D341Med (cell line): ENCODE measurements at places on chromosomes 12 and 14.

DNA sequence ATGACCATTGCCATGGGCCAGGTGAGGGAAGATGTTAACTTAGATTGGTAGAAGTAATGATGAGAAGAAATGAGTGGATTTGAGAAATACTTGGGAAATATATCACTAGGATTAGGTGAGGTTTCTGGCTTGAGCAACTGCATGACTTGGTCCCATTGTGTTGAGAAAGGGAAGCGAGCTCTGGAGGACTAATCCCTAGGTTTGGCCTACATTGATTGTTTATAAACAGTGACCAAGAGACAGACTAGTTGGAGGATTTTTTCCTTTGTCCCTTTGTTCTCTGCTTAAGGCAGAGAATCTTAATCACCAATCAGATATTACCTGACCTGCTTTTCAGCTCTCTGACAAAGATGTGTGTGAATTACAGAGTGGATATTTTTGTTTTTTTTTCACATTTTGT, 100.5 kb downstream of the AEBP2 start:
- DNase-seq = no peak

DNA sequence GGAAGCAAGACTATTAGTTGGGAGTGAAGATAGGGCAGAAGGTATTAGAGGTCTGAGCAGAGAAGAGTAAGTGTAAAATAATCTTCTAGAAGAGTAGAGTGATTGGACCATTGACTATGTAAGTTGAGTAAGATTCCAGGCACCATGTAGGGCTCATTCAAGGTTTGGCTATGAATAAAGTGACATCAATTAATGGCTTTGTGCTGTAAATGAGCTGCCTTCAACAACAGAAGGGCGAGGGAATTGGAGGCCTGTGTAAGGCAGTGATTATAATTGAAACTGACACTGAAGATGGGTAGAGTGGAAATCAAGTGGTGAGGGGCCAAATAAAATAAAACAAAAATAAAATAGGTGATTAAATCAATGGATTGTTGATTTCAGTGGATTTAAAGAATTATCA, 26.4 kb downstream of the PTPRQ start:
- no peak for DNase-seq

DNA sequence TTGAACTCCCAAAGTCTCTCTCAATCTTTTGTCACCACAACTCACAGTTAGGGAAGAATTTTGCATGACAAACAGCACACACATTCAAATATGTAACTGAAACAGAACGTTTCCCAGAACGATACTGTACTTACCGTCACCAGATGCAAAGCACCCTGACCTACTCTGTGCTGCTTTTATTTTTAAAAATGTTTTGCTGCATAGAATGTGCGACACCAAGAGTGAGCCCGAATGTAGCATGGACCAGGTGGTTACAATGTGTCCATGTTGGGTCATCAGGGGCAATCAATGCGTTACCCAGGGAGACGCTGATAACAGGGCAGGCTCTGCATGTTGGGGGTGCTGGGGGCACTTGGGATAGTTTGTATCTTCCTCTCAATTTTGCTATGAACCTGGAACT, 14.6 kb upstream of the EIF5 start:
- DNase-seq = no peak

DNA sequence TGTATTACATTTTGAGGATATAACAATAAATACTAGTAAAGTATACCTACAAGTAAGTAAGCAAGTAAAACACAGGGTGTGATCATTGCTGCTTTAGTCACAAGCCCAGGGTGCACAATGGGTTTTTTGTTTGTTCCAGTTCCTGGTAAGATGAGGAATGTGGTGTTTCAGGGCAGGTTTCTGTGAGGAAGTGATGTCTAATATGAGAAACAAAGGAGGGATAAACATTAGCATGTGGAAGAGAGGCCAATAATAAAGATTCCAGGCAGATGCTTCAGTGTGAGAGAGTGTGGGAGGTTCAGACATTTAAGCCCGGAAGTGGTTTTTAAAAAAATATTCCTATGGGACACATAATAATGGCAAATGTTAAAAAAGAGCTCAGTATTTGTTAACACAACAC, 808.1 kb upstream of the USP15 start:
- DNase-seq = no peak

- no peak for DNase-seq
Measured at GRCh38 chr14:54194501-54194900, 202.3 kb upstream of the CDKN3 start.

GRCh38 chr14:74064883-74065282, 19.4 kb downstream of the ALDH6A1 start:
- DNase-seq = no peak

- DNase-seq = no peak
Measured at GRCh38 chr14:68547305-68548193, 245.3 kb downstream of the ZFP36L1 start.

GRCh38 chr12:29644536-29645162, 139.1 kb downstream of the TMTC1 start:
- DNase-seq = no peak

GRCh38 chr12:110179291-110179690, 55.1 kb downstream of the IFT81 start:
- no peak for DNase-seq

DNA sequence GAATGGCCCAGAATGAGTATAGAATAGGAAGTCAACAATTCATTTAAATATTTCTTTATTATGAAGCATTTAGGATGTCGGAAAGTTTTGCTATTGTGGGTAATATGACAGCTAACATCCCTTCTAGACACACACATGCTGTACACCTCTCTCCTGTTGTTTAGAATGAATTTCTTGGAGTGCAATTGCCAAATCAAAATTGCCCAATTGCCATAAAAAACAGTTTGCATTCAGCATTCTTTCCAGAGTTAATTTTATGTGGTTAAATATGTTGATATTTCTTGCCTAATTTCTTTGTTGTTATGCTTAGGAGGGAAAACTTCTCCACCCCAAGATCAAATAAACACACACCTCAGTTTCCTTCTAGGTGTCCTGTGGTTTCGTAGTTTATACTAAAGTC, 16.9 kb upstream of the SMCO2 start:
- no peak for DNase-seq

- no peak for DNase-seq
Measured at GRCh38 chr12:26135010-26135420, 10.2 kb upstream of the BHLHE41 start.

GRCh38 chr12:102799229-102799628, 117.8 kb downstream of the PAH start:
- no peak for DNase-seq

GRCh38 chr14:97485201-97485600, 688.0 kb downstream of the VRK1 start:
- DNase-seq = no peak

- peak; percentile 68 for DNase-seq
Measured at GRCh38 chr12:33438851-33439586, 600 bp downstream of the SYT10 start.

- no peak for DNase-seq
Measured at GRCh38 chr14:95507174-95507573, 9.3 kb downstream of the SYNE3 start.

- no peak for DNase-seq
Measured at GRCh38 chr14:75315144-75315543, 36.5 kb downstream of the FOS start.
